ENCODE measurements at places on chromosomes 6 and 20. TPM values are rescaled to one million over a fixed set of nuclear protein-coding genes. Genes with fewer than 3 reads are reported as not detected.

PRL gene
- total RNA-seq = not detected

BTBD3 gene
- 13.4 TPM for total RNA-seq

AHI1 gene
- 21.3 TPM for total RNA-seq

MACROD2 gene
- total RNA-seq = 0.63 TPM

HAO1 gene
- total RNA-seq = not detected

SALL4 gene
- total RNA-seq = under 0.01 TPM

PKIB gene
- total RNA-seq = 2.1 TPM

KCNQ5 gene
- total RNA-seq = 0.34 TPM

MOG gene
- total RNA-seq = not detected

HRH3 gene
- not detected for total RNA-seq

APOM gene
- total RNA-seq = 1.8 TPM

CFAP206 gene
- total RNA-seq = 0.34 TPM

BNIP5 gene
- total RNA-seq = under 0.01 TPM

TMEM74B gene
- not detected for total RNA-seq

SYCP2 gene
- 0.17 TPM for total RNA-seq

FAM83D gene
- 0.52 TPM for total RNA-seq

TNXB gene
- 10.6 TPM for total RNA-seq

KCNK15 gene
- total RNA-seq = 0.47 TPM

DEF6 gene
- total RNA-seq = 4.4 TPM

PRKN gene
- total RNA-seq = 4.0 TPM

IL17A gene
- total RNA-seq = not detected

RIMS1 gene
- total RNA-seq = 0.16 TPM

GNAS-AS1 gene
- 0.43 TPM for total RNA-seq

ULBP2 gene
- total RNA-seq = 1.9 TPM

GJA10 gene
- not detected for total RNA-seq

OPN5 gene
- total RNA-seq = under 0.01 TPM

ARHGAP18 gene
- total RNA-seq = 20.2 TPM

FRK gene
- 1.7 TPM for total RNA-seq

SEL1L2 gene
- not detected for total RNA-seq

VSX1 gene
- total RNA-seq = not detected

TTLL9 gene
- total RNA-seq = 0.16 TPM

LPA gene
- not detected for total RNA-seq

PARD6B gene
- 0.26 TPM for total RNA-seq

LRRC1 gene
- 4.3 TPM for total RNA-seq
